ENCODE measurements at places on chromosomes 12 and 14. TPM values are rescaled to one million over a fixed set of nuclear protein-coding genes. Genes with fewer than 3 reads are reported as not detected.

- no peak for DNase-seq
These were observed 24.7 kb upstream of the B4GALNT1 start for GRCh38 chr12:57657744-57658143.

GRCh38 chr14:70665448-70666360, 24.0 kb downstream of the TTC9 start:
- no peak for DNase-seq

The C1RL gene
- 126 TPM for total RNA-seq

The GUCY2C gene
- total RNA-seq = not detected

DNA sequence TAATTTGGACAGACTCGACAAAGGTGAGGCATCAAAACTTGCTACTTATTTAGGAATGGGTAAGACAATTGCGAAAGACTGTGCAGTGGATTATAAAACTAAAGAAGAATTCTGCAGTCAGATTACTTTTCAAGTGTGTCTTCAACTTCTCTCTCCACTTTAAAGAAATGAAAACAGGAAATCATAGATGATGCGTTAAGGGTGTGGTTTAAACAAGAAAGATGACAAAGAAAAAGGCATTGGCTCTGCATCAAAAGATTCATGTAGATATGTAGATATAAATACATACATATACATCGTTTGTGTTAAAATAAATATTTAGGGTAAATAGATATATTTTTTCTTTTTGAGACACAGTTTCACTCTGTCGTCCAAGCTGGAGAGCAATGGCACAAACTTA, 74.6 kb upstream of the PARP11 start:
- DNase-seq = no peak

- DNase-seq = no peak
These were observed 85.3 kb upstream of the BCL11B start for GRCh38 chr14:99357151-99357915.

DNA sequence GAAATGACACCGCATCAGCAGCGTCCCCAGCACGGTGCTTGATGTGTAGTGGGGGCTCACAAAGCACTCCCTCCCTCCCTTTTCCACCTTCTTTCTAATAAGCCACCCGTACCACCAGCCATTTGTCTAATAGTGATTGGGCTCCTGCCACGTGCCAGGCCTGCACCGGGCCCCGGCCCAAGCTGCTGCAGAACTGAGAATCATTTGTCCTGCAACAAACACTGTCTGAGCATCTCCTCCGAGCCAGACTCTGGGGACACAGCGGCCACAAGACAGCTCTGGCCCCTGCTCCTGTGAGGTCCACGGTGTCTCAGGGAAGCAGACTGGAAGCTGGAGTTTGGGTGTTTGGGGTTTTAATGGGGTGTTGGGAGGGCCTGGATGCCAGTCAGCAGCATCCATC, 43.9 kb downstream of the MVK start:
- DNase-seq = no peak

DNA sequence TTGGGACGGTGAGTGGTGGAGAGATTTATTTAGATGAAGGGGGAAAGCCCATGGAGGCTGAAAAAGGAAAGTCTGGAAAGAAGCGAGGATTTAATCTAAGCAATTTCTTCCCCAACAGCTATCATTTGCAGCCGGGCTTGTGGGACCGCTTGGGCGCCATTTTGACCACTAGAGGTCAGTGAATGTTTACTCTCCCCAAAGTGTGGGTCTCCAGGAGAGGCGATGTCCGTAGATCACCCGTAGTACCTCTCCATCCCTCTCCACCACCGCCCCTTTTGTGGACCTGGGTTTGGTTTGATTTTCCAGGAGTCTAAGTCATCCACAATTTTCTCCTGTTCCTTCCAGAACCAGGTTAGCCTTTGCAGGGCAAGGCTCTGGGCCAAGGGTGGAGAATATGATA, 91.2 kb upstream of the PARP11 start:
- DNase-seq = no peak
